ENCODE measurements at places on chromosomes 1 and 21.

GRCh38 chr1:33338048-33338439 is 17.1 kb upstream of the A3GALT2 start:
- ATAC-seq = no peak

DNA sequence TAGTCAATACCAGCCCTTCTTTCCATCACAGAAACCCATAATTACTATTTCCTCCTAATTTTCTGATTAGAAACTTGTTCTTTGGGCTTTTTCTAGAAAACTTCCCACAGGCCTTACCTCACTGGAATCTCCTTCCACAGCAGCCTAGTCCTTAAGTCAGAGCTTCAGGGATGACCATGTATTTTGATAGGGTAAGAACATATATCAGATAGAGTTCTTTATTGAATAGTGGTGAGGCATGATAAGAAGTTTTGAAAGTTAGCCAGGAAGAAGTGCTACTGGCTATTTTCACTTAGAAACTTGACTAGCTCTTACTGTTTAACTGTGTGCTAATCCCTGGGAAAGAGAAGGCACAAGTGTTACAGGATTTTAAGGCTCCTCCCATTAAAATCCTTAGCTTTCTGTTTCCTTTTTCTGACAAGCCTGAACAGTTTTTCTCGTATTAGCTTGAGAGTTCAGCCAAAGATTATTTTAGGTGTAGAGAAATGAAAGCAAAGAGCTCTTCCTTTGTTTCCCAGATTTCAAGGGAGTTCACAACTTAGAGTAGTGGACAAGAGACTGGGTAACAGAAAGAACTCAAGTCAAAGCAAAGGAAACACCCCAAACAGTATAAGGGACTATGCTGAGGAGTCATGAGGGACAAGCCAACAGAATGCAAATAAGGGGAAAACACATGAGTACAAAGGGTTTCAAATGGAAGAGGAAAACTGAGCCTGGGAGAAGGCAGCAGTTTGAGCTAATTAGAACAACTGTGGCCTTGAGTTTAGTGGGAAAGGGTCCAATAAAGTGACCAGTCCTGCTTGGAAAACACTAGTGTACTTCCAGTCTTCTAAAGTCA is 37.2 kb upstream of the AIM2 start:
- ATAC-seq = no peak

- ATAC-seq = no peak
Observed at GRCh38 chr1:30974536-30974935, 66.0 kb upstream of the SDC3 start.

DNA sequence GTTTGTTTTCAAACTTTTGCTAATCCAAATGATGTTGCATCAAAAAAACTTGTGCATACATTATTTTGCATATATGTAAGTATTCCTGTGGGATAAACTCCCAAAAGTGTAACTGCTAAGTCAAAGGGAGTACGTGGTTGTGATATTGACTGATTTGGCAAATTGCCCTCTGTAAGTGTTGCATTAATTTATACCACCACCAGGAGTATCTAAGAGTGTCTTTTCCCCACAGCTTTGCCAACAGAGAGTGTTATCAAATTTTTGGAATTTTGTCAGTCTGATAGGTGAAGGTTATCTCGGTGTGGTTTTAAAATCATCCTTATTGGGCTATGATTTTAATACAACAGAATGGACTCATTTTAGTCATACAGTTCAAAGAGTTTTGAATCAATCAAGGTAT is 30.1 kb upstream of the PARP1 start:
- no peak for ATAC-seq

DNA sequence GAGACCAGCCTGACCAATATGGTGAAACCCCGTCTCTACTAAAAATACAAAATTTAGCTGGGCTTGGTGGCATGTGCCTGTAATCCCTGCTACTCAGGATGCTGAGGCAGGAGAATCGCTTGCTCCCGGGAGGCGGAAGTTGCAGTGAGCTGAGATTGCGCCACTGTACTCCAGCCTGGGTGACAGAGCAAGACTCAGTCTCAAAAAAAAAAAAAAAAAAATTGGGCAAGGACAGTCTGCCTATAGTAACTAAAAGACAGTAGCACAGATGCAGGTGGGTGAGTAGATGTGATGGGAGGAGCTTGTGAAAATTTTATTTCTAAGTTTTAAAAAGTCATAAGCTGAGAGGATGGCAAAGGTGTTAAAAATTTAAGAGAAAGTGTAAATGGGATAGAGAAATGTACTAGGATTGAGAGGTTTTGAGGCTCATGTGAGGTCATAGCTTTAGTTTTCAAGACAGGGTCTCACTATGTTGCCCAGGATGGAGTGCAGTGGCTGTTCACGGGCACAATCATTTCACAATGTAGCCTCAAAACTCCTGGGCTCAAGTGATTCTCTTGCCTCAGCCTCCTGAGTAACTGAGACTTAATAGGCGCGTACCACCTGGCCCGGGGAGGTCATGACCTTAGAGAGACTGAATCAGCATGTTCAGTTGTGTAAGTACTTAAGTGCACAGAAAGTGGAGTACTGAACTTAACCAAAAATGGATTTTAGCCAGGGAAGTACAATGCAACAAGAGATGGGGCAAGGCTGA is 33.7 kb downstream of the PTP4A2 start:
- ATAC-seq = no peak

DNA sequence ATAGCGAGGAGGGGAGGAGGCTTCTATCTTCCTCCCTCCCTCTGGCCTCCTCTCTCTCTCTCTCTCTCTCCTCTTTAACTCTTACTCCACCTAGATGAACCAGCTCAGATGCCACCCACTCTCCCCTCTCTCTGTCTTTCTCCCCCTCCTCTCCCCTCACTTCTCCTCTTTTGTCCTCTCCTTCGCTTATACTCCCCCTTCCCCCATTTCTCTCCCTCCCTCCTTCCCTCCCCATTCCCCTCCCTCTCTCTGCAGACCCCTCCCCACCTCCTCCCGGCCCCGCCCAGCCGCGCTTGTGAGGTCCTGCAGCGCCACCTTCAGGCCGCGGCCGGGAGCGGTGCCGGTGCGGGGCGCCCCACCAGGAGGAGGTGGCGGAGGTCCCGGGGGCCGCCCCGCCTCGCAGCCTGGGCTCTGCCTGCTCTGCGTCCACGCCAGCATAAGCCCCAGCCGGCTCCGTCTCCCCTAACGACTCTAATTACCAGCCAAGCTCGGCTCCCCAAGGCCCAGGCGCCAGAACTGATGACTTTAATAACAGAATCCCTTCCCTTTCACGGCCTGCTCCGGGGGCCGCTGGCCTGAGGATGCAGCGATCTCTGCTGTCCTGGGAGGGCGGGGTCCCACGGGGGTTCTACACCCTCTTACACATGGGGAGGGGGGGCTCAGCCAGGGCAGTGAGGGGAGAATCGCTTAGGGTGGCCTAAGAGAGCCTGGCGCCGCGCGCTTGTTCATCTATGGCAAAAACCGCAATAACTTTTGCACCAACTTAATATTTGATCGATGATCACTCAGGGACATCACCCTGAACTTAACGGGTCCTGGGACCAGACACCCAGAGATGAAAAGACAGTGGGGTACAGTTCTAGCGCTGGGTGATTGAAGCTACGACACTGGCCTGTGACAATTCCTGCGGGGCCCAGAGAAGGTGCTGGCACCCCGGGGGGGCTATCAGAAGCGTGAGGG is 637.3 kb downstream of the MATN1 start:
- no peak for ATAC-seq

DNA sequence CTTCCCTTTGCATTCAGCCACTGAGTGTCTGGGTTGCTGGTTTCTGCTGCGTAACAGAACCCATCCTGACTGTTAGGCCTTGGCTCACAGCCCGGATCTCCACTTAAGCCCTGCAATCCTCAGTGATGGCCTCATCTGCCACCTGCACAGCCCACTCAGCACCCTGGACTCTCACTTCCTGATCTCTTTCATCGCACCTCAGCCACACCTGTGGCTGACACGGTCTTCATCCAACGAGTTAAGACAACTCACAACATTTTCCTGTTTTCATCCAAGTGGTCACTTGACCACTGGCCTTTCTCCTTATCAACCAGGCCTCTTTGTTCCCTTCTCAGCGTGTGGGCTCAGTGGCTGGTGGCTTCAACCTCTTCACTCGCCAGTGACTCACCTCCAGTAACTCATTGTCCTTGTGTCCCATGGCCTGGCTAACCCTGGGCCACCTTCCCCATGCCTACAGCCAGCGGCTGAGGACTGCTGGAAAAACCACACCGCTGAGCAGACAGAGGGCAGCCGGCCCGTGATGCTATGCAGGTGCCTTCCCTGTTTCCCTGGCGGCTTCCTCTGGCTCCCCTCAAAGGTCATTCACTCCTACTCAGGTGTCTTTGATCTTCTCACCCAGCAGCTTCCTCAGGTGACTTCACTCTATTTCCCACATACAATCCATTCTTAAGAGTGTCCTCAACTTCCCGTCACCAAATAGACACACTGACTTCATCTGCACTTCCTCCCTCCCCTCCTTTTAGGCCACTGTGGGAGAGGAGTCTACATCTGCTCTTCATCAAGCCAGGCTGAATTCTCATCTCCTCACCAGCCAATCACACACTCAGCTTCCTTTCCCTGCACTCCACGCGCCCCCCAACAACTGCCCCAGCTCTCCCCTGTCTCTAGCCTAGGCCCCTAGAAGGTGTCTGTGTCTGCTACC is 19.9 kb upstream of the EDN2 start:
- ATAC-seq = peak; percentile 9

DNA sequence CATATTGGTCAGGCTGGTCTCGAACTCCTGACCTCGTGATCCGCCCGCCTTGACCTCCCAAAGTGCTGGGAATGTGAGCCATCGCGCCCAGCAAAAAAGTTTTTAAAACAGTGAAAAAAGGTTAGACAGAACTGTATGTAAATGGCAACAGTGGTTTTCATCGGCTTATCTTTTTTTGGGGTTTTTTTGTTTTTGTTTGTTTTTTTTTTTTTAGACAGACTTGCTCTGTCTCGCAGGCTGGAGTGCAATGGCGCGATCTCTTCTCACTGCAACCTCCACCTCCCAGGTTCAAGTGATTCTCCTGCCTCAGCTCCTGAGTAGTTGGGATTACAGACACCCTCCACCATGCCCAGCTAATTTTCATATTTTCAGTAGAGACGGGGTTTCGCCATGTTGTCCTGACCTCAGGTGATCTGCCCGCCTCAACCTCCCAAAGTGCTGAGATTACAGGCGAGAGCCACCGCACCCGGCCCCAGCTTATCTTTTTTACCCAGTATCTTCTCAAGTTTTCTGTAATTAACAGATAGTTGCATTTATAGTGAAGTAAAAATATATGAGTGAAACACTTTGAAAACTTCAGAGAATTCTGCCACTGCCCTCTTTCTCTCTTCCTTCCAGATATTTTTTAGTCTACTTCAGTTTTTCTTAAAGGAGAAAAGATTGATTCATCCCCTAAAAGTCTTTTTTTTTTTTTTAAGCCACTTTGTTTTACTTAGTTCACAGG is 13.1 kb downstream of the TIMM17A start:
- no peak for ATAC-seq

GRCh38 chr21:29155118-29155932 is 24.9 kb downstream of the MAP3K7CL start:
- ATAC-seq = no peak

GRCh38 chr1:67818725-67819301 is 14.5 kb downstream of the GNG12 start:
- no peak for ATAC-seq

- ATAC-seq = no peak
Observed at GRCh38 chr21:35606578-35606977, 453.7 kb downstream of the SETD4 start.

GRCh38 chr1:27589841-27590426 is 14.0 kb downstream of the AHDC1 start:
- no peak for ATAC-seq

- no peak for ATAC-seq
Observed at GRCh38 chr21:28337315-28337714, 655.4 kb downstream of the LTN1 start.

- ATAC-seq = no peak
Observed at GRCh38 chr1:66519992-66520391, 14.0 kb upstream of the SGIP1 start.

Data from activated CD4-positive, CD25-positive, alpha-beta regulatory T cell treated with anti-CD3 and anti-CD28 coated beads, Interleukin-2, amount 50 U/mL, for 24 hours (primary cell).